ENCODE measurements at places on chromosomes 5 and 9.

- no peak for DNase-seq
These were observed 62.7 kb downstream of the RGMB start for GRCh38 chr5:98836175-98836574.

DNA sequence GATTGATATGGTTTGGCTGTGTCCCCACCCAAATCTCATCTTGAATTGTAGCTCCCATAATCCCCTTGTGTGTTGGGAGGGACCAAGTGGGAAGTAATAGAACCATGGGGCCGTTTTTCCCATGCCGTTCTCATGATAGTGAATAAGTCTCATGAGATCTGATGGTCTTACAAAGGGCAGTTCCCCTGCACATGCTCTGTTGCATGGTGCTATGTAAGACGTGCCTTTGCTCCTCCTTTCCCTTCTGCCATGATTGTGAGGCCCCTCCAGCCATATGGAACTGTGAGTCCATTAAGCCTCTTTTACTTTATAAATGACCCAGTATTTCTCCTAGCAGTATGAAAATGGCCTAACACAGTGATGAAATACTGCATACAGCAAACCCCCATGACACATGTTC lies 84.8 kb upstream of the SELENOP start:
- DNase-seq, result no peak

DNA sequence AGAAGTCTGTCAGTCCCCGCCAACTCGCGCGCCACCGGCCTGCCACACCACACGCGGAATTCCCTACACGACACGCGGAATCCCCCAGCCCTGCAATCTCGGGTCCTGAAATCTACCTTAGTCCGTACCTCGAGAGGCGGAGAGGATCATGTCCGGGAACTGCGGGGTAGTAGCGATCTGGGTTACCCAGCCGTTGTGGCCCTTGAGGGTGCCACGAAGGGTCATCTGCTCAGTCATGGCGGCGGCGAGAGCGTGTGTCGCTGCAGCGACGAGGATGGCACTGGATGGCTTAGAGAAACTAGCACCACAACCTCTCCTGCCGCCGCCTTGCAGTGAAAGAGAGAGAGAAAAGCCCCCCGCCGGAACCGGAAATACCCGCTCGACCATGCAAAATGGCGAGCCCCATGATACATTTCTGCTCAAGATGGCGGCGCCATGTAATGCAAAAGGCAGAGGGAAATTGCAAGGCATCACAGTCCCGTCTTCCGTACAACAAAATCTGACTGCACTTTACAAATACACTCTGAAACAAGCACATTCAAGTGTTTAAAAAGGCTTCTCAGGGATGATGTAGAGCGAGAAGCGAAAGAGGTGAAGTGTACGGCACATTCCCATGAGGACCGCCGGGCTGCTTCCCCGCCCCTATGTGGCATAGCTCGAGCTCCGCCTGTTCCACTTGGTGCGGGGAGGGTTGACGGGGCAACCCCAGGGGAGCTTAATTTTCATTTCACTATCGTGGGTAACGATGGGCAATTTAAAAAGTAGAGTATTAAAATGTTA lies at the start of gene RACK1:
Gene RACK1 (minus strand): TSS at position 343 of the 780 bp plus-strand sequence. CDS start 106 bp downstream, at position 237.
- DNase-seq, result no peak

GRCh38 chr9:122155796-122156195 lies 3.8 kb downstream of the NDUFA8 start:
- DNase-seq, result no peak

DNA sequence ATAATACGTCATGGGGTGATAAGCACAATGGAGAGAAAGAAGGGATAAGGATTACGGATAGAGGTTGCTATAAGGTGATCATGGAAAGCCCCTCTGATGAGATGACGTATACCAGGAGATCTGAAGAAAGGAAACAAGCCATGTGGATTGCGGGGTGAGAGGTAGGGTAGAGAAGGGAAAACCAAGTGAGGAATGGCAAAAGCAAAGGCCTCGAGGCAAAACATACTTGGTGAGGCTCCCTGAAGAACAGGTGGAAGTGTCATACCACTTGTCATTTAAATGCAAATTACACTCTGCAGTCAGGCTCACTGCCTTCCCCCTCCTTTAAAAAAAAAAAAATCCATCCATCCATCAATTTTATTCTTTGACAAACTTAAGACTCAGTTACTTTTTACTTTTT lies 420.8 kb downstream of the RAB3C start:
- no peak for DNase-seq

DNA sequence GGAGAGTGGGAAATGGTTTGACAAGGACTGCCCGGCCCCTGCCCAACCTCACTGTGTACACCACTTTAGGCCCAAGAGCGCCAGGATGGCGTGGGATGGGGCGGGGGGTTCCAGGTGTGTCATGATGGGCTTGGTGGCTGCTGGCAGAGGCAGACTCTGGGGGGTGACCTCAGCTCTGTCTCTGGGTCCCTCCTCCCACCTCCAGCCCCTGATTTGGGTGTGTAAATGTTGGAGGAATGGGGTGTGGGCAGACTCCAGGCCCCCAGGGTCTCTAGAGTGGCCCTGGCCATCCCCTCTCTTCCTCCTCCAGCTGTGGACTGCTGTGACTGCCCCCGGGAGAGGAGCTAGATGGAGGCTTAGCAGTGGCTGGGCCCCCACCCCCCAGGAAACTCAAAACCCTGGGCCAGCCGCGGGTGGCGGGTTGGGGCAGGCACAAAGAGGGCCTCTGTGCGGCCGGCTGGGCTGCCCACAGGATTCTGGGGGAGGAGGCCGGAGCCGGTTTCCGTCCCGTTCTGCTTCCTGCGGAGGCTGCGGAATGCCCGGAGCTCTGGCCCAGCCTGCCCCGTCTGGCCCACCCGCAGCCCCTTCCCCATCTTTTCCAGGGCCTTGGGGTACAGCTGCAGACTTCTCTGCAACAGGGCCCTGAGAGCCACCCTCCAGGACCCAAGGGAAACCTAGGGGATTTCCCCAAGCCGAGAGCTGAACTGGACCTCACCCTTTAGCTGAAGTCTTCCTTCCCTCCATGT lies 23.1 kb downstream of the CXXC5 start:
- no peak for DNase-seq

DNA sequence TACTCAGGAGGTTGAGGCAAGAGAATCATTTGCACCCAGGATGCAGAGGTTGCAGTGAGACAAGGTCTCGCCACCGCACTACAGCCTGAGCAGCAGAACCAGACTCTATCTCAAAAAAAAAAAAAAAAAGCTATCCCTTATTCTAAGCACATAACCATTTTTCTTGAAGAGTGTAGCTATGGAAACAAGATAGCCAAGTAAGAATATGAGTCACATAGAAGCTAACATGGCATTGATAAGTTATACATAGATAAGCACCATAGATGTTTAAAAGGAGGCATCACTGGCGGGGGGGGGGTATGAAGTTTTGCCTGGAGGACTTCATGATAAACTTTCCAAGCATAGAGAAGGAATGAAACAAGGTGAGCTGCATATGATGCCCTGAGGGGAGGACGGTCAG lies 26.0 kb downstream of the CHSY3 start:
- no peak for DNase-seq

DNA sequence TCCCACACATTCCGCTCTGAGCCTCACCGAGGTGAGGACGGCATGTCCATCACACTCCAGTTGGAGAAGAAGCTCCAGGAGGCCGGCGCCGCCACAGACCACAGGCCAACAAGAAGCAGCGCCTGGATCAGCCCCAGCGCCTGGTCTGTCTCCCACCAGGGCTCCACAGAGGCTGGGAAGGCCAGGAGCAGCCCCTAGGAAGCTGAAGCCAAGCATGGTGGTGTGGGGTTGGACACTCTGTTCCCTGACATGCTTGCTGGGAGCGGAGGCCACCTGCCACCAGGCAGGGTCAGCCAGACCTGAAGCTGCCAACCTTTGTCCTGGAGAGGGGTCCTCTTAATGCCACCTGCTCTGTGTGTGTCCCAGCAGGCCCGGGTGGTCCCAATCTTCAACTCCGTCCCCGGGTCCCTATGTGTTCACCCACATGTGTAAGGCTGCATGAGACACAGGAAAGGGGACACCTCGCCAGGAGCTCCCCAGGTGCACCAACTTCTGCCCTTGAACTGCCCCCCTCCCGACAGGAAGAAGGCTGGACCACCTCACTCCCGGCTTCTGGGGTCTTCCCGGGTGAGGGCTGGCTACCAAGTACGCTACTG lies 140.1 kb upstream of the PPP1R26 start:
- no peak for DNase-seq

DNA sequence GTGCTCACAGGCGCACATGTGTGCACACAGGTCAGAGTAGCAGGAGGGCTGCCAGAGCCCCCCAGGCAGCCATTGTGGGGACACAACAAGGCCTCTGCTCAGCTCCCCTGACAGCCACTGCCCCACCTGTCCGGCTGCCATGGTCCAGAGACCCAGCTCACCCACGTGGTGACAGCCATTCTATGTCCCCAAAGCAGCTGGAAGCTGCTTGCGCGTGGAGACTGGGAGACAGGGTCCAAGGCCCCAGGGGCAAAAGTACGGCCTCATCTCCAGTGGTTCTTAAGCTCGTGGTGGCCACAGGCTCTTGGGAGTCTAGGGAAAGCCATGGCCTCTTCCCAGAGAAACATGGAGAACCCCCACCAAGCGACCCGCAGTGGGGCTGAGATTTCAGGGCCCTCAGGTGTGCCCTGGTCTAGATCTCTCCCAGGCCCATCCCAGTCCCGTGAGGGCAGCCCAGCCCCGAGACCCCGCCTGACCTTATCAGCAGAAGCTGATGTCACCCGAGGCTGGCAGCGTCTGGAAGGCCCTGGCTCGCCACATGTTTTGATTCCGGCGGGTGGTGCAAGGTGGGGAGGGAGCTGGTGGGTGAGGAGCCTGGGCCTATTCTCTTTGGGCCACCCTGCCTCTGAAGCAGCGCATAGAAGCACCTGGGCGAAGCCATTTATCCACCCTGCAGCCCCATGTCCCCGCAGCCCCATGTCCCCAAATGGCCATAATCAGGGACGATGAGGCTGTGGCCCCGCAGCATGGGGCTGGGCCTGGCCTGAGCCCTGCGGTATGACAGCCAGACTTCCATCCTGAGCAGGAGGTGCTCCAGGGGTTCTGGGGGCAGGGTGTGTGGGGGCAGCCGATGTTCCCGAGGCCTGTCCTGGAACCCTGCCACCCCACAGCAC lies 31.7 kb downstream of the GLT6D1 start:
- no peak for DNase-seq

GRCh38 chr5:64765804-64766504 lies 2.5 kb downstream of the SREK1IP1 start:
- DNase-seq, result no peak

DNA sequence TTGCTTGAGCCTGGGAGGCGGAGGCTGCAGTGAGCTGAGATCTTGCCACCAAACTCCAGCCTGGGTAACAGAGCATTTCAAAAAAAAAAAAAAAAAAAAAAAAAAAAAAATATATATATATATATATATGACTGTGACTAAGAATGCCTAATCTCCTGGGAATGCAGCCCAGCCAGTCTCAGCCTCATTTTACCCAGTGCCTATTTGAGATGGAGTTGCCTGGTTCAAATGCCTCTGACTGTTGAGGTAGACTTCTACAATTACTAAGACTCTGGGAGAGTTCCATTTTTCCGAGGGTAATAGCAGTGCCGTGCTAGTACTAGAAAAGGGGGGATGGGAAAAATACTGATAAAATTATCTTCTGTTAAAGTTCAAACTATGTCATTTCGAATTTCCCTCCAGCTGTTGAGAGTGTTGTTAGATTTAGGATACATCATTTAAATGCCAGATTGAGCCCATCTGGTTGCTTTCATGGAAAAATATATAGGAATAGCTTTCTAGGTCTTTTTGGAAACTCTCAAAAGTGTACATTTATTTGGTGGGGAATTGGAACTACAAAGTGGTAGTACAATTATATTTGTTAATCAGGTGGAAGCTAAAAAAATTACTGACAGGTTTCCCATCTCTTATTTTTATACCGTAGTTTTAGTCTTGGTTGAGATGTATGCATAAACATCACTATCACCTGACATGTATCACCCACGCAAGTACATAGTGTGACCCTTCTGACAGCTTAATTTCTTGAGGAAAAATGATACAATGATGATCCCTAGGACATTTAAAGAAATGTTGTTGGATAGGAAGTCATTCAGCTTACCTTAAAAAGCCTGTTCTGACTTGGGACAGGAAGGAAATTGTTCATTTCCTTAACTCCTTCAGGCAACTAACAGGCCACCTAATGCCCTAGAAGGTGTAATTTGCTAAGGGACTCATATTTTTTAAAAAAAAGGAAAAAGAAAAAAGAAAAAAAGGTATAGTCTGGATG lies 214.9 kb downstream of the ADAMTSL1 start:
- DNase-seq, result no peak

- no peak for DNase-seq
These were observed 153.4 kb upstream of the POU5F2 start for GRCh38 chr5:93894601-93895354.

- no peak for DNase-seq
These were observed 327.8 kb downstream of the FBXL7 start for GRCh38 chr5:15827741-15828140.

DNA sequence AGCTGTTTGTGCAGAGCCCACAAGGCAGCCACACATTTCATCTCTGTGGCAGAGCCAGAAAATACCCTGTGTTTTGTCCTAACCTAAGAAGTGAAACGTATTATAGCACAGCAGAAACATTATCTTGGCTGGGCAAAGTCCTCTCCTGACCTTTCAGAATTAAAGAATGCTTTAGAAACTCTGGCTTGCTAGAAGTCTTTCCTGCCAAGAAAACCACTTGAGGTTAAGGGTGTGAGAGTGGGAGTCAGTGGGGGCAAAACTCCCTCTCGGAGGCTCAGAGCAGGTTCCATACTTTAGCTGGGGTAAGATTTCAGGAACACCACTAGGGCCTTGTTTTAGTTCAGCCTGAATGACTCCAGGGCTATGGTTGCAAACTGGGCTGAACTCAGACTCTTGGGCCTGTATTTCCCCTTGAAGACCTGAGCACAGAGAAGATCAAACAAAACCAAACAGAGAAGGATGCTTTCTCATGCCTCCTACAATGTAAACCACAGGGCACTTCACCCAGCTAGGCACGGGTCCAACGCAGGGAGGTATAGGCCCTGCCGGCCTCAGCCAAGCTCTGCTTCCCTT lies 48.0 kb downstream of the ZNF366 start:
- no peak for DNase-seq

DNA sequence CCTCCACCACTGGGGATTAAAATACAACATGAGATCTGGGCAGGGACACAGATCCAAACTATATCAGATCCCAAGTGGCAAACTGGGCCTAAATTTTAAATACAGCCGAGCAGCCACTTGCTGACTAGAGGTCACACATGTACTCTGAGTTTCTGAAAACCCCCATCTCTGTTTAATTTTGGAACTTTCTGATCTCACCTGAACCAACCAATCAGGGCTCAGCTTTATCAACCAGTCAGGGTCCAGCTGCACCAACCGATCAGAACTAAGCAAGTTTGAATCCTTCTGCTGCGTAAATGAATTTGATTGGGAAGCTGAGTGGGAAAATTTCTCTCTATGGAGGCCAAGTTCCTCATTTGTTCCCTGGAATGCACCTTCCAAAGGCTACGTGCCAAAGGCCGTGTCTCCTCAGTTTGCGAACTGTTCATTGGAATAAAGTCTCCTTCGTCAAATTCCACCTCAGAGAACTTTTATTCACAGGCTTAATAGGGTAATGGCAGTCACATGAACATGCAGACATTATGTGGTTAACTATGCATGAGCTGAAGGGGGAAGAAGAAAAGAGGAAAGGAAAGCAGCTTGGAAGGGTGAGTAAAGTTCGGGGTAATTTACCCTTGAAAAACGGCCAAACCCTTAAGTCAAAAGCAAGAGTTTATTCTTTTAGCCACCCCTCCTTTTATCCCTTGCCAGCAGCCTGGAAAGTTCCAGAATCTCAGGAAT lies 3.7 kb downstream of the CD180 start:
- DNase-seq, result no peak

Measured in cortex of kidney (tissue), 1 donor.